ENCODE measurements at places on chromosomes 5 and 9.

- no peak for DNase-seq
Observed at GRCh38 chr5:76537073-76537543, 86.1 kb downstream of the F2RL2 start.

DNA sequence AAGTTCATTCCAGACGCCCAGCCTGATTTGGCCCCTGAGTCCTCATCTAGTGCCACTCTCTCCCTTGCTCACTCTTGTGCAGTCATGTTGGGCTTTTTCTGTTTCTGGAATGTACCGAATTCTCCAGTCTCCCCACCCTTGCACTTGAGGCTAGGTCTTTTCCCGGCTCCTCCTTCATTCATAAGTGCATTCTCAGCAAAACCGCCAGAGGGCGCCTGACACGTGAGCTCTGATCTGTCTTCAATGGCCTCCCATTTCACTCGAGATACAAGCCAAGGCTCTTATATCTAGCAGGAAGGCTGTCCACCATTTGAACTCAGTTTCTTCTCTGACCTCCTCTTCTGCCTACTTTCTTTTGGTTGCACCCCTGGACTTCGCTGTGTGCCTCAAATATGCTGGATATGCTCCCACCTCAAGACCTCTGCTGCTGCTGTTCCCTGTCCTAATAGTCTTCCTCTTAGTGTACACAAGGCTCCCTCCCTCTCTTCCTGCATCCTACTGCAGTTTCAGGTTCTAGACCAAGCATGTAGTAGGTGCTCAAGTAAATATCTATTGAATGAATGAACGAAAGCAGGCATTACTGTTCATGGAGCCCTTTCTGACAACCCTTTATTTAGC is 568.1 kb upstream of the WWC1 start:
- DNase-seq, result peak; percentile 4

- no peak for DNase-seq
Observed at GRCh38 chr5:142295084-142295758, 29.6 kb downstream of the SPRY4 start.

- no peak for DNase-seq
Observed at GRCh38 chr5:103259705-103260355, 1.3 kb downstream of the MACIR start.

- DNase-seq, result no peak
Observed at GRCh38 chr9:127574072-127574993, 37.7 kb upstream of the STXBP1 start.

GRCh38 chr9:121718501-121718900 is 67.1 kb downstream of the DAB2IP start:
- DNase-seq, result no peak

- DNase-seq, result no peak
Observed at GRCh38 chr9:97366476-97366875, 45.4 kb upstream of the TDRD7 start.

- no peak for DNase-seq
Observed at GRCh38 chr5:14225173-14225834, 82.2 kb downstream of the TRIO start.

DNA sequence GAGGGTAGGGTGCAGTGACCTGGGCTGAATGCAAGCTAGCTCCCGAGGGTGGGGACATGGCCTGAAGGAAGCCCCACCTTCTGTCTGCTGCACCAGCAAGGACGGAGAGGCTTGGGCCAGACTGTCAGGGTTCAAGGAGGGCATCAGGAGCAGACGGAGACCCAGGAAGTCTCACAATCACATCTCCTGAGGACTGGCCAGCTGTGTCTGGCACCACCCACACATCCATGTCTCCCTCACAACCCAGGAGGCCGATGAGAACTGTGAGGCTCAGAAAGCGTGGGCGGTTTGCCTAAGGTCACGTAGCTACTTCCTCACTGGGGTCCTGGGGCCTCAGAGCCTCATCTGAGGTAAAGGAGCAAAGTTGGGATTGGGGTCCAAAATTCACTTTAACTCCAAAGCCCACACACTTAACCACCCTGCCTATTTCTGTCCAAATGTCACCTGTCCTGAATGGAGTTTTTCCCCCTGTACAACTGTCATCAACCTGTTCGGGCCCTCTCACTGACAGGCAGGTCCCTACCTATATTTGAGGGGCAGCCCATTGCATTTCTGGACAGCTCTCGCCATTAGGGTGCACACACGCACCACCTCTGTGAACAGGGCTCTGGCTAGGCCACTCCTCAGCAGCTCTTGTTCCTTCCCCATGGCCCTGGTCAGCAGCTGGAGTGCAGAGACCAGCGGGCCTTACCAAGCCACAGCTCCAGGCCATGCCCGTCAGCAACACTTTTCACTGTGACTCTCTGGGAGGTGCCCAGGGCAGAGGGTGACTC is 3.4 kb downstream of the IL13 start:
- DNase-seq, result no peak

DNA sequence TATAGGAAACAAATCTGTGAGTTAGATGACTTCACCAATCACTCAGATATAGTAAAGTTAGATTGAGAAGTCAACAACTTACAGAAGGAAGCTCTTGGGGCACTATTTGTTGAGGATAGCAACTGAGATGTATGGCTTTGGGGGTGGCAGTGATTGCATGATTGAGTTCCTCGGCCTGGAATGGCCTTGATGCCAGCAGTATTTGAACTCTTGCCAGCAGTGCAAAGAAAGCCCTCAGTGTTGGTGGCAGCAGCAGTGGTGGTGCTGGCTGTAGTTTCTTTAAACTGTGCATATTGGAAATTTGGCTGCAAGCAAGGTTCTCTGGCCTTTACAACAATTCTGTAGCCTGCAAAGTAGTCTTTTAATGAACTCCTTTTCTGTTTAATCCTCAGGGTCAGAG is 41.4 kb upstream of the PJA2 start:
- DNase-seq, result no peak

- no peak for DNase-seq
Observed at GRCh38 chr9:20980832-20981455, 50.5 kb downstream of the HACD4 start.

DNA sequence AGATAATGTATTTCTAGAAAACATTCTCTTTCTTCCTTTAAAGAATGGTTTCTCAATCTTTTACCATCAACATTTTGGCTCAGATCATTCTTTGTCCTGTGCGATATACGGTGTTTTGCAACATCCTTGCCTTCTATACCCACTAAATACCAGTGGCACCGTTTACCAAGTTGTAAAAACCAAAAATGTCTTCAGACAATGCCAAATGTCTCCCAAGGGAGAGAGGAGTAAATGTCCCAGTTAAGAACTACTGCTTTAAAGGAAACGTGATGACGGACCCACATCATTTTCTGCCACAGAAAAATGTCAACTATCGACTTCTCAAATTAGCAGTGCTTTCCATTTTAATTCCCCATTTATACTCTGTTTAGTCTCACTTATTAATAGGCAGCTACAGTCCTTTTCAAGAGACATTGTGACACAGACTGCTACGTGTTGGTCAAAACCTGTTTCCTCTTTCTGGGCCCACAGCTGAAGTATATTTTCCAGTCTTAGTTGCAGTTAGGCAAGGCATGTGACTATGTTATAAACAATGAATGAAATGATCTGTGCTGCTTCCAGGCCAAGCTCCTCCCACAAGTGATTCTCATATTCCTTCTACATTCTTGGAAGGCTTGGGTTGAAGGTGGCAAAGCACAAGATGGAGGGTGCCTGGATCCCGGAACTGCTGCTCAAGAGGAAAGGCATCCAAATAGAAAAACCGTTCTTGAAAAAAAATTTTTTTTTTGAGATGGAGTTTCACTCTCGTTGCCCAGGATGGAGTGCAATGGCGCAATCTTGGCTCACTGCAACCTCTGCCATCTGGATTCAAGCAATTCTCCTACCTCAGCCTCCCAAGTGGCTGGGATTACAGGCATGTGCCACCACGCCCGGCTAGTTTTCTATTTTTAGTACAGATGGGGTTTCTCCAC is 8.8 kb downstream of the PRXL2C start:
- no peak for DNase-seq

DNA sequence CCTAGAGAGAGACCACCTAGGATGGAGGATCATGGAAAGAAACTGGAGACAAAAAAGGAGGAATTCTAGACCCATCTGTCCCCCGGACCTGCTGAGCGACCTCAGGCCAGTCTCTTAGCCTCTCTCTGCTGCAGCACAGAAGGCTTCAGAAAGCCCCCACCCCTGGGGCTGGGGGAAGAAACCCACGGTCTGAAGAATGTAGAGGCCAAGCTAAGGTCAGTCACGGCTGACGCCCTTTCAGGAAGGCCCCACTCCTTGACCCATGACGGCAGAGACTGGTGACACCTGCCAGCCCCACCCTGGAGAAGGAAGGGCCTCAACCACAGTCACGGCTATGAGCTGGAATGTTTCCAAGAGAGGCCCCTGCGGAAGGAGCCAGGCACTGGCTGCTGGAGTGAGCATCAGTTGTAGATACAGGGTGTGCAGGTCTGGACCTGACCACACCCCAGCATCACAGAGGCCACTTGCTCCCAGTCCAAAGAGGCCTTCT is 120.5 kb upstream of the BOD1 start:
- no peak for DNase-seq

DNA sequence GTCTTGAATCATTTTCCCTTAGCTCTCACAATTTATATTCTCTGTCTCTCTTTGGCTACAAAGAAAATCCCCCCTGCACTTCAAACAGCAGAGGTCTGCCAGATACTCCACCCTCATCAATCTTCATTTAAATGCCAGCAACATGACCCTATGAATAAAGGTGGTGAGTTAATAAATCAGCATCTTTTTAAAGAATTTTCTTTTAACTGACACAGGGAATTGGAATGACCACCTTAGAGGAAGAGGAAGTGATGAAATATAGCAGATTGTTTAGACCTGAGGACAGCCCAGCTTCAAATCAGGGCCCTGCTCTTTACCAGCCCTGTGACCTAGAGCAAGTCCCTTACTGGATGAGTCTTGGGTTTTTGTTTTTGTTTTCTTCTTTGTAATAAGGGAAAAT is 223.1 kb upstream of the PAPPA start:
- DNase-seq, result no peak

- no peak for DNase-seq
Observed at GRCh38 chr5:25579111-25579510, 934.3 kb upstream of the CDH10 start.

DNA sequence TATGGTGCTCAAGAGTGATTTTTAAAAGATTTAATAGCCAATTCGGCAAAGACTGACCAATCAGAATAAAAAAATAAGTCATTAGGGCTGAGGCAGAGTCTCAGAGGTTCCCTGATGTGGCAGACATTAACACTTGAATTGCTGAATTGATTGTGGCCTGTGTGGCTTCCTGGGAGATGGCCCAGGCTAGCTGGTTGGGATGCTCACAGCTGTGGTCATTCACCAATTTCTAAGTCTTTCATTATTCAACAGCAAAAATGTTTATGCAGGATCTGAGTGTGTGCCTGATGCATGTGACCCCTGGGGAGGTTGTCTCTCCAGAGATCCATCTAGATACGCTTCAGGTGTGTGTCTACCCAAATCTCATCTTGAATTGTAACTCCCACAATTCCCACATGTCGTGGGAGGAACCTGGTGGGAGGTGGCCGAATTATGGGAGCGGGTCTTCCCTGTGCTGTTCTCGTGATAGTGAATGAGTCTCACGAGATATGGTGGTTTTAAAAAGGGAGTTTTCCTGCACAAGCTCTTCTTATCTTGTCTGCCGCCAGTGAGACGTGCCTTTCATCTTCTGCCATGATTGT is 632.6 kb upstream of the SEMA6A start:
- no peak for DNase-seq

DNA sequence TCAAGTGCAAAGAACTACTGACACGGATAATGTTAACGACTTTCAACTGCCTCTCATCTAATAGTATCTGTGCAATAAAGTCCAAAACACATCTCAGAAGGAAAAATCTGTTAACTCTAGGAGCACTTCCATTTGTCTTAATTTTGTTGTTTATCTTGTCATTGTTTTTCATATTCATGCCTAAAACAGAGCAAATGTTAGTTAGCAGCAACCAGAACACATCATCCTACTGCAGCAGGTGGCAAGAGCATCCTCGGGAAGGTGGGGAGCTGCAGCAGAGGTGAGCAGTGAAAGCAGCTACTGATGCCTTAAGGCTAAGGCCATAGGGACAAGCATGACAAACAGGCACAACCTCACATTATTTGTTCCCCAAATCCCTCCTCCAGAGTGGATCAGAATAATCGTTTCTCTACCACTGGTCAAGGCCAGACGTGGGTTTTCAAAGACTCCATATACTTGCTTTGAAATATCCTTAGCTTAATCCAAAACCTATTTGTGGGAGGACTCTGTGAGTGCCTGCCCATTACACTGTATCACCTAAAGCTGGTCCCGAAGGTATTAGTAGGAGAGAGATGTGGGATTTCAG is 1.0 kb downstream of the HMGCS1 start:
- no peak for DNase-seq
